HS-27A (cell line): ENCODE measurements at places on chromosomes 1 and 21.
A peak's percentile ranks its signal among the peaks of the same experiment; 100 is the strongest.

GRCh38 chr1:54459726-54460191 lies 53.6 kb upstream of the SSBP3 start:
- no peak for DNase-seq

DNA sequence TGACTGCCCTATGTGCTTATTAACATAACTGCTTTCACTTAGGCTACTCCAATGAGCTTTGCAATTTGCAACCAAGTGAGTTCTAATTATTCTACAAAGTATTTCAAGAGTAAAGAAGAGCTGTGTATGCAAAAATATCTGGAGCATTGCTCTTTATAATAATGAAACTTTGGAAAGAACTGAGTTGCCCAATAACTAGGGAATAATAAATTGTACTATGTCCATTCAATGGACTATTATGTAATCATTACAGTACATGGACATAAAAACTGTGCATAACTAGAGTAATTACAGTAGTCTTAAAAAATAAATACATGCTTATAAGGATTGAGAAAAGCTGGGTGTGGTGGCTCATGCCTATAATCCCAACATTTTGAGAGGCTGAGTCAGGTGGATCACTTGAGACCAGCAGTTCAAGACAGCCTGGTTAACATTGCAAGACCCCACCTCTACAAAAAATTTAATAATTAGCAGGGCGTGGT lies 70.3 kb upstream of the JAK1 start:
- no peak for DNase-seq

GRCh38 chr1:26155370-26156284 lies 3.3 kb upstream of the FAM110D start:
- DNase-seq: no peak

DNA sequence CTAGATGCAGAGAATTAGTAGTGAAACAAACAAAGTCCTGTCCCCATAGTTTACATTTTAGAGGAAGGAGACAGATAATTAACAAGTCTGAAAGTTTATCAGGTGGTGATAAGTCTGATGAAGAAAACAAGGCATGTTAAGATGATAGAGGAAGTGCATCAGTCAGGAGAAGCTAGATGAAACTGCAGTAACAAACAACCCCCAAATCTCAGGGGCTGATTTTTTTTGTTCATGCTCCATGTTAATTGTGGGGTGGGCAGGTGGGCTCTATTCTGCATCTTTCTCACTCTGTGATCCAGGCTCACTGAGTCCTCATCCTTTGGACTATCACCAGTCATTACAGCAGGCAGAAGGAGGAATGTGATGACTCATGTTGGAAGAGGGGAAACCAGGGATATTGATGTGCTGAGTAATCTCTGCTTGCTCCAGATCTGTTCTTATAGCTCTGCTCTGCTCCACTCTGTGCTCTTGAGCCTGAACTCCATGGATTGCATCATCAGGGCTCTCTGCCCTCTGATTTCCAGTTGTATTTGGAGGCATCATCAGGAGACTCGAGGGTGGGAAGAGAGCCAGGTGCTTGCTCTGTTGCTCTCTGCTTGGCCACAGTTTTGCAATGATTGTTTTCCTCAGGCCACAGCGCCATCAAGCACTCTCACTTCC lies 166.9 kb downstream of the IER5 start:
- DNase-seq: peak; percentile 51
